Fibroblast of the aortic adventitia (primary cell): ENCODE measurements at places on chromosomes 3 and 15. TPM values are rescaled to one million over a fixed set of nuclear protein-coding genes. Genes with fewer than 3 reads are reported as not detected.
A peak's percentile ranks its signal among the peaks of the same experiment; 100 is the strongest.

The CSTA gene
- 2.5 and 15.2 TPM in 2 replicates for total RNA-seq

The MITF gene
- 6.1 and 22.6 TPM in 2 replicates for total RNA-seq

The MME gene
- 50.4 and 101 TPM in 2 replicates for total RNA-seq

The TRIM71 gene
- not detected in 2 replicates for total RNA-seq

The CDHR4 gene
- total RNA-seq = 0.09 TPM in 1 of 2 replicates, not detected in the other

The RARB gene
- total RNA-seq = 3.1 and 4.2 TPM in 2 replicates

The NDN gene
- total RNA-seq = 28.4 and 89.0 TPM in 2 replicates

The CPA3 gene
- total RNA-seq = 0.18 and 1.6 TPM in 2 replicates

GRCh38 chr15:80629355-80629754 lies 65.8 kb upstream of the ABHD17C start:
- DNase-seq = no peak

GRCh38 chr15:88139936-88140335 lies 116.6 kb downstream of the NTRK3 start:
- peak; percentile 56 for DNase-seq

- peak; percentile 52 for DNase-seq
Measured at GRCh38 chr3:146505516-146505915, 36.2 kb upstream of the PLSCR2 start.

DNA sequence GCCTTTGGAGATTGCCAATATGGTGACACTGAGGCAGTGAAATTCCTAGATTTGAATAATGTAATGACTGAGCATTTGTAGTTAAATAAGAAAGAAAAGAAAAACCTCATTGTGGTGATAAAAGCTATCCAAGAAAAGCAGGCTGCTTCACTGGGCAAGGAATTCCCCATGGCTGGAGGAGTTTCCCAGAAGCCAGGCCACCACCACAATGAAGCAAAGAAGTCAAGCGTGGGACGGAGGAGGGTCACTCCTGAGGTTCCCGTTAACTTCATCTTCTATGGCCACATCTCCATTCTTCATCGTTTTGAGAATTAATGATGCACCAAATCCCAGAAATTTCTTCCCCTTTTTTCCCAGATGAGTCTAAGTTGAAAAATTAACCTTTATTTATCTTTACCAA lies 185.8 kb upstream of the BCL6 start:
- peak; percentile 28 for DNase-seq

- peak; percentile 88 for DNase-seq
Measured at GRCh38 chr3:87503900-87504498, 227.6 kb upstream of the POU1F1 start.

DNA sequence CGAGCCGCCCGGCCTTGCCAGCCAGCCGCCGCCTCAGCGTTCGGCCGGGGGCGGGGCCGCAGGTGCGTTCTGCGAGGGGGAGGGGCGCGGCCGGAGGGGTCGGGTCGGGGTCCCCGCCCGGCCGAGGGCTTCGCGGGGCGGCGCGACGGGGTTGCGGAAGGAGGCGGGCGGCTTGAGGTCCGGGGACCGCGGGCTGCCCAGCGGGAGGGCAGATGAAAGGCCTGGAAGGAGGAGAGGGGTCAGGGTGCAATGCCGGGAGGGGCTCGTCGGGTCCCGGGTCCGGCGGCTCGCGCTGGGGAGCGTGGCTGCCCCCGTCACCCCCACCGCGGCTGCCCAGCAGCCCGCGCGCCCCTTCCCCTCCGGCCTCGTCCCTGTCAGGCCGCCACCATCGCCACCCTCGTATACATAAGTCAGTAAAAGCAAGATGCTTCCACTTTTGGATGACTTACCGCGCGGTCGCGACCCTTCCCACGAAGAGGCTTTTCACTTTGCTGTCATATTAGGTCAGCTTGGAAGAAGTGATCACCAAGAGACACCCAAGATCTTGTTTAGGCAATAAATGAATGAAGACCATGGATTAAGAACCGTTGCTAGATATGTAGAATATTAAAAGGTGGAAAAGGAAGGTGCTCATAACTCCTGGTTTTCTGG lies 620 bp upstream of the ANP32A start:
- no peak for DNase-seq

- no peak for DNase-seq
Measured at GRCh38 chr3:48702320-48702920, 14.6 kb downstream of the IP6K2 start.

- no peak for DNase-seq
Measured at GRCh38 chr3:147656023-147656422, 246.9 kb downstream of the ZIC1 start.

DNA sequence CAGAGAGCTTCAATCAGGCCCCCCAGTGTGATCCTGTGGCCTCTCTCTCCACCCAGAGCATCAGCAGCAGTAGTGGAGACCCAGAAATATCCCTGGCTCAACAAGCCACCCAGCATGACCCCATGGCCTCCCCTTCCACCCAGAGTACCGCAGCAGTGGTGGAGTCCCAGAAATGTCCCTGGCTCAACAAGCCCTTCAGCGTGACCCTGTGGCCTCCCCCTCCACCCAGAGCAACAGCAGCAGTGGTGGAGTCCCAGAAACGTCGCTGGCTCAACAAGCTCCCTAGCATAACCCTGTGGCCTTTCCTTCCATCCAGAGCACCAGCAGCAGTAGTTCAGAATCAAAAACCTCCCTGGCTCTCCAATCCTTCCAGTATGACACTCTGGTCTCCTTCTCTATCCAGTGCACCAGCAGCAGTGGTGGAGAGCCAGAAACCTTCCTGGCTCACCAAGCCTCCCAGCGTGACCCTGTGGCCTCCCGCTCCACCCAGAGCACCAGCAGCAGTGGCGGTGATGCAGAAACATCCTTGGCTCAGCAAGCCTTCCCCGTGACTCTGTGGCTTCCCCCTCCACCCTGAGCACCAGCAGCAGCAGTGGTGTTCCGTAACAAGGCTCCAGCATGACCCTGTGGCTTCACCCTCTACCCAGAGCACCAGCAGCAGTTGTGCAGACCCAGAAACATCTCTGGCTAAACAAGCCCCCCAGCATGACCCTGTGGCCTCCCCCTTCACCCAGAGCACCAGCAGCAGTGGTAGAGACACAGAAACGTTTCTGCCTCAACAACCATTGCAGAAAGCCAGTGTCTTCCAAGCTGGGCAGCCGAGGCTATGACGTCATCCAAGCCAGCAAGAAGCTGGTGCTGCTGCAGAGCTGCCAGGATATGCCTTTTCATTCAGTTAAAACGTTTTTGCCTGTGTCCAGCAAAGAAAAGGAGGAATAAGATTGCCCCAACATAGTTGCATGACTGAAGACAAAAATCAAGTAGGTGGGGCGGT lies 61.3 kb upstream of the TAMM41 start:
- peak; percentile 4 for DNase-seq

DNA sequence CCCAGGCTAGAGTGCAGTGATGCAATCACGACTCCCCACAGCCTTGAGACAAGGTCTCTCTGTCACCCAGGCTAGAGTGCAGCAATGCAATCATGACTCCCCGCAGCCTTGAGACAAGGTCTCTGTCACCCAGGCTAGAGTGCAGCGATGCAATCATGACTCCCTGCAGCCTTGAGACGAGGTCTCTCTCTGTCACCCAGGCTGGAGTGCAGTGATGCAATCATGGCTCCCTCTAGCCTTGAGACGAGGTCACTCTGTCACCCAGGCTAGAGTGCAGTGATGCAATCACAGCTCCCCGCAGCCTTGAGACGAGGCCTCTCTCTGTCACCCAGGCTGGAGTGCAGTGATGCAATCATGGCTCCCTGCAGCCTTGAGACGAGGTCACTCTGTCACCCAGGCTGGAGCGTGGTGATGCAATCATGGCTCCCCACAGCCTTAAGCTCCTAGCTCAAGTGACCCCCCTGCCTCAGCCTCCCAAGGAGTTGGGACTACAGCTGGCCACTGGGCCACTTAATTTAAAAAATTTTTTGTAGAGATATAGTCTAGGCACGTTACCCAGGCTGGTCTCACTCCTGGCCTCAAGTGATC lies 26.1 kb downstream of the TFRC start:
- DNase-seq = no peak

DNA sequence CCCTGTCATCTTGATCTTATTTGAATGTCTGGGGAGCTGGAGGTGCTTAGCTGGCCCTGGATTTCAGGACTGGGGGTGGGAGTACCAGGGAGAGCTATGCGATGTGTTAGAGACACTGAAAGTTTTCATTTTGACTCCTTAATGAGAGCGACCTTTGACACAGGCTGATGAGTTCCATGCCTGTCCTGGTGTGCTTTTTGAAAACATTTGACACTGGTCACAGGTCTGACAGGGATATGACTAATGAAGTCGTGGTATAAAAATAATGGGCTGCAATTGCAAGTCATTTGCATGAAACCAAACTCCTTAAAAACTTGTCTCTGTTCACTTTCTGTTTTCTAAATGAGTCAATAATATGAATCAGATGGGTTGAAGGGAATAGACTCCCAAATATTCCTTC lies 81.9 kb downstream of the MECOM start:
- peak; percentile 31 for DNase-seq

DNA sequence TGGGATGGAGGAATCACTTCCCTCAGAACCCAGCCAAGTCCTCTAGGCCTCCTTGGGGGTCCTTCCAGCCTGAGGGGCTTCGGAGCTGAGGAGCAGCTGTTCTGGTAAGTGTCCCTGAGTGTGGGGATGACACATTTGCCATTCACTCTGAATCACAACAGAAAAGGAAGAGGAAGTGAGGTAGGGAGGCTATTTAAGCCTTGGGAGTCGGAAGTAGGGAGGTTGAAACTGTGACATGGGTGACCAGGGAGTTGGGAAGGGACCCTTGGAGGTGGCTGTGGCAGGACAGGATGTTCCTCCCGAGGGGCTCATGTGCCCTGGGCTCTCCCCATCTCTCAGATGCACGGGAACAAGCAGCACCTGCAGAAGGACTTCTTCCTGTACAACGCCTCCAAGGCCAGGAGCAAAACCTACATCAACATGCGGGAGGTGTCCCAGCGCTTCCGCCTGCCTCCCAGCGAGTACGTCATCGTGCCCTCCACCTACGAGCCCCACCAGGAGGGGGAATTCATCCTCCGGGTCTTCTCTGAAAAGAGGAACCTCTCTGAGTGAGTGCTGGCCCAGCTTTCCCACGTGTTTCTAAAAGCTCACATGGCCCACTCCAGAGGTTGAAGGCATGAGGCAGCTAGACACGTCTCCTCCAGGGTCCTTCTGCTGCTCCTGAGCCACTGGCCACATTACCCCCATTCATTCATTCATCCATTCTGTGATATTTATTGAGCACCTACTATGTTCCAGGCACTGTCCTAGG lies 43.3 kb downstream of the CAPN3 start:
- DNase-seq = no peak

GRCh38 chr3:101900736-101901135 lies 51.4 kb downstream of the NFKBIZ start:
- DNase-seq = no peak

- DNase-seq = peak; percentile 64
Measured at GRCh38 chr15:62254137-62254934, 89.3 kb upstream of the C2CD4B start.

DNA sequence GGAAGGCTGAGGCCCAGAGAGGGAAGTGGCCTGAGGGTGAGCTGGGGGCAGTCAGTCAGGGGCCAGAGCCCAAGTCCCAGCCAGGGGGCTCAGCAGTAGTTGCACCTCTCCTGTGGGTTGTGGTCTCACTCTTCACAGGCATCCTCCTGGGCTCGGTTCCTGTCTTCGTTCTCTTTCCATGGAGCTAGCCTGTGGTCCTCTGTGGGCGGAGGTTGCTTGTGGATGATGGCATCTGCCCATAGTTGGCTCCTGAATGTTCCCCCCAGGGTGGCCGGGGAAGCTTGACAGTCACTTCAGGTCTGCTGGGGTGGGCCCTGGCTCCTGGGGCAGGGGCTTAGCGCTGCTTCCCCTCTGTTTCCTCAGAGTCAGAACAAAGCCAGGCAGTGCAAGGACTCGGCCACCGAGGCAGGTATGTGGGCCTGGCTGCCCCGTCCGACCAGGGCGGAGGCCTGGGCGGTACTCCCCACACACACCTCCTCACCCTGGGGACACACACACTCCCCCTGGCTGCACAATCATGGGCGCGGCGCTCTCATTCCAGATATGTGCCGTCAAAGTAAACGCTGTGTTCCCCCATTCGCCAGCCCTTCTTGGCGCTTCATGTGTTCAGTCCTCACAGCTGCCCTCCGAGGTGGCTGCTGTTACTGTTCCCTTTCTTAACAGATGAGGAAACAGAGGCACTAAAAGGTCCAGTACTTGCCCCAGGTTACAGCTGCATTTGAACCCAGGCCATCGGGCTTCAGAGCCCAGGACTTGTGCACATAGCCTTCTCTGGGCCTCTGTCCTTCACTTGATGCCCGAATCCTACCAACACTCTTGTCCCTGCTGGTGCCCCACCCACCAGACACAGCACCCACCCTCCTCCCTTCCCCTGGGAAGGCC lies 34.5 kb downstream of the PSTPIP1 start:
- no peak for DNase-seq

DNA sequence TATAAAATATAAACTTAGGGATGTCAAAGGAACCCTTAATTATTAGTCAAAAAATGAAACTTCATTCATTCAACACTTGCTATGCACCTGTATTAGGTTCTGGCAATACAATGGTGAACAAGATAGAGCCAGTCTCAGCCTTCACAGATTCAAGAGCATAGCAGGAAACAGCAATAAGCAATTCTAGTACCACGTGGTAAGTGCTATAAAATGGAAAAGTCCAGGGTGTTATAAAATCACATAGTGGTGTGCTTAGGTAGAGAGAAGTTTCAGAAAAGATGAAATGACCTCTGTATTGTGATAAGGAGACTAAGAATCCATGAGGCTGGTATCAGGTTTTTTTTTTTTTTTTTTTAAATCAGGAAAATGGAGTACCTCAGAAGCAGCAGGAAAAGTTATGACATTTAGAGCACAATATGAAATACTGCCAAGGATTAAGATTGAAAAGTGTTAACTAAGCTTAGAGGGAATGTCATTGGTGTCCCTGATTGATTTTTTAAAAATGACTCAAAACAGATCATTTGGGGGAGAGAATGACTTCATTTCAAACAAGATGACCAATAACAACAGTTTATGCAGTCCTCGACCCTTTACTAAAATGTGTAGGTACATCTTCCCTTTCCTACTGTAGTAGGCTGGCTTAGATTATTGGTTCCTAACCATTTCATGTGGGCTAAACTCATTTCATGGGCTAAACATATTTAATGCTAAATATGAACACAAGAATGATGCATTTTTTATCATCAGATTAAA lies 5.0 kb downstream of the TOMM70 start:
- DNase-seq = no peak

DNA sequence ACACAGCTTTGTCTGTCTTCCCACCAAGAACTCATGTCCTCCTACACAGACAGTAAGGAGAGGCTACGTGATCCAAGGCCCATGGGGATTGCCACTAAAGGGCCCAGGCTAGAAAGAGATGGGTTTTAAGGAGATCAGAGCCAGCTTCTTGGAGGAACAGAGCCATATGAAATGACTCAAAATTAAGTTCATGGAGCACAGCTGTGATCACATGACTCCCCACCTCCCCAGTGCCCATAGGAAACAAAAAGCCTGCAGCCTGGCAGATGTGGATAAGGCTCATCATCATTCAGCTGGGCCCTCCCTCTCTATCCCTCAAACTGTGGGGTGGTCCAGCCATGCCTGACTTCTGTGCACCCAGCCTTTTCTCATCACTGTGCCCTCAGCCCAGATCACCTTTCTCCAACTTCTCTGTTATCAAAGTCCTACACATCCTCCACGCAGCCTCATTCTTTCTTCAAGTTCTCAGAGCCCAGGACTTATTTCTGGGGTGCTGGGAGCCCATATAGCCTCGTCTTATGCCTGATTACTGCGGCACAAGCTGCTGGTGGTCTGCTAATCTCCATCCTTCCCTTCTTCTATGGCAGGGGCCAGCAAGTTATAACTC lies 137.6 kb downstream of the SMAD6 start:
- DNase-seq = peak; percentile 63

- DNase-seq = no peak
Measured at GRCh38 chr3:181699171-181699903, 12.4 kb upstream of the SOX2 start.

GRCh38 chr15:72800833-72801481 lies 17.4 kb upstream of the ADPGK start:
- DNase-seq = peak; percentile 68
